Stimulated activated CD4-positive, alpha-beta T cell treated with anti-CD3 and anti-CD28 coated beads, TNF-alpha, amount 100 ng/mL, for 48 hours (primary cell): ENCODE measurements at places on chromosomes 7 and 10.

DNA sequence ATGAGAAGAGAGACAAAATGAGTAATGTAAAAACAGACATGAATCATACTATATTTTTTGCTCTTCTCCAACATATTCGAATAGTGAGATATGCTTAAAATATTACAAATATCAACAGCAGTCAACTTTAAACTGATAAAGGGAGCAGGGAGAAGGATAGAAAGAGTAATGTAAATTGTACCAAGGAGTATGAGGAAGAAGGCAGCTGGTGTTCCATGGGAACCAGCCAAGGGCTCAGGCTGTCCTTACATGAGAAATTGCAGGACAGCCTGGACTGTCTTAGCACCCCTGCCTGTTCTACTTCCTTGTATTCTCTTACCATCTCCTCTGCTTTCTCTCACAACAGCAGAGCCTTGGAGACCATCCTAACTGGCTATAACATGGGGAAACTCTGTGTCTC, 128.7 kb downstream of the TSPAN12 start:
- DNase-seq: no peak

GRCh38 chr10:30562787-30563186, 66.8 kb downstream of the LYZL2 start:
- DNase-seq: peak; percentile 19

DNA sequence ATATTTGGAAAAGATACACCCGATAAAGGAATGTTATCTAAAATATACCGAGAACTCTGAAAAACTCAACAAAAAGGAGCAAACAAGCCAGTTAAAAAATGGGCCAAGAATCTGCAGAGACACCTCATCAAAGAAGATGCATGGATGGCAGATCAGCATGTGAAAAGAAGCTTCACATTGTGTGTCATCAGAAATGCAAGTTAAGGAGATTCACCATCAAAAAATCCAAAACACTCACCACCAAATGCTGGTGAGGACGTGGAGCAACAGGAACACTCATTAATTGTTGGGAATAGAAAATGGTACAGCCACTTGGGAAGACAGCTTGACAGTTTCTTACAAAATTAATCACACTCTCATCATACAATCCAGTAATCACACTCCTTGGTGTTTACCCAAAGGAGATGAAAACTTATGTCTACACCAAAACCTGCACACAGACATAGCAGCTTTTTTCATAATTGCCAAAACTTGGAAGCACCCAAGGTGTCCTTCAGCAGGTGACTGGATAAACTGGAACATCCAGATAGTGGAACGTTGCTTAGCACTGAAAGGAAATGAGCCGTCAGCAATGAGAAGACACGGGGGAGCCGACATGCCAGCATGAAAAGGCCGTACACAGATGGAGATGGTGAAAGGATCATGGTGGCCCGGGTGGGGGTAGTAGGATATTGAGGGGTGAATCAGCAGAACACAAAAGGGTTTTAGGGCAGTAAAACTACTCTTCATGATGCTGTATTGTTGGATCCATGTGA, 27.9 kb upstream of the PWWP2B start:
- DNase-seq: no peak

DNA sequence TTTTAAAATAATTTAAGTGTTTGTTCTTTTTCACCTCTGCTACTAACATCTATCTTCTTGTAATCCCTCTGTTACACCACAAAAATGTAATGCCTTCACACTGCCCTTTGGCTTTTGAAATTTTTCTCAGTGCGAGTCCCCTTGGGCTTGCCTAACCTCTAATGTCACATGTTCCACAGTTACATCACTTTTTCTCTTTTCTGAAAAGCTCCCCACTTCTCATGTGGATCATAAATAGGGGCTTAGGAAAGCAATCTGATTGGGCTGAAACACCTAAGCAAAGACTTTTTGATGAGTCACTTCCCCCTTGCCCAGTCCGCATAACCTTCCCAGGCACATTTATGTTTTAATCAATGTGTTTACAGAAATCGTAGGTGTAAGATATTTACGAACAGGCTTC, 288.2 kb downstream of the IPMK start:
- no peak for DNase-seq

- no peak for DNase-seq
Measured at GRCh38 chr10:20601941-20602461, 295.1 kb downstream of the NEBL start.

GRCh38 chr10:35574924-35575352, 30.2 kb upstream of the GJD4 start:
- no peak for DNase-seq

- DNase-seq: no peak
Measured at GRCh38 chr10:110105873-110106272, 98.1 kb downstream of the ADD3 start.

DNA sequence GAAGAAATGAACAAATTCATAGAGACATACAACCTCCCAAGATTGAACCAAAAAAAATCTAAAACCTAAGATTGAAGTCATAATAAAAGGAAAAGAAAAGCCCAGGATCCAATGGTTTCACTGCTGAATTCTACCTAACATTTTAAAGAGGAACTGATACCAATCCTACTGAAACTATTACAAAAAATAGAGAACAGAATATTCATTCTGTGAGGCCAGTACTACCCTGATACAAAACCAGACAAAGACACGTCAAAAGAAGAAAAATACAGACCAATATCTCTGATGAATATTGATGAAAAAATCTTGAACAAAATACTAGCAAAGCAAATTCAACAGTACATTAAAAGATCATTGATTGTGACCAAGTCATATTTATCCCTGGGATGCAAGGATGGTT, 128.5 kb upstream of the STEAP1 start:
- DNase-seq: no peak

DNA sequence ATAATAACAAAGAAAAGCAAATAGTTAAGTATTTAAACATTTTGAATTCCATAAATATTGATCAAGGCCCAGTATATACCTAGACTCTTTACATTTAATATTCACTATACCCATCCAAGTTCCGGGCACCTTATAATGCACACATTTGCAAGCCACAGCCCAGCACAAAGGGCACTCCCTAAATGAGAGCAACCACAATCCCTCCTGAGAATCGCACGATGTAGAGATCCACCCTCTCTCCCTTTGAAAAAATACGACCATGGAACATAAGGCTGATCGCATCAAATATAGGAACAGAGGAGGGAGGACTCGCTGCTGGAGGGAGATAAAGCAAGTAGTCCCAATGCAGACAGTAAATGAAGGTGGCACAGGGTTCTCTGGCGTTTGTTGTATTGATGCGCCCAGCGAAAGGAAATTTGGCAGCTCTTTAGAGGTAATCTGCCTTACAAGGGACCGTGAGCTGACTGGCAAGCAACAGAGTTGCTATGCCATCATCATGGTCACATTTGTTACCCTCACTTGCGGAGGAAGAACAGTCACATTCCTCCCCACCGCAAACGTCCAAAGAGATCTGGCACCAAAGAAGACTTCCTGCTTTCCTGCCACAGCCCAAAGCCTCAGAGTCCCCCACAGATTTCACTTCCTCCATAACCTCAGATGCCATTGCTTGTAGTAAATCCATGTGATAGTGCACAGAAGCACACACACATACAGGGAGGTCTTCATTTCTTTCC, 16.1 kb upstream of the TAS2R40 start:
- no peak for DNase-seq

- DNase-seq: no peak
Measured at GRCh38 chr10:15043674-15044073, at the start of gene OLAH. OLAH (plus strand) TSS chr10:15043943; CDS start chr10:15047289, 3,346 bp downstream.

- DNase-seq: no peak
Measured at GRCh38 chr7:497946-498655, 21.5 kb downstream of the PDGFA start.

- no peak for DNase-seq
Measured at GRCh38 chr7:148260599-148260998, 330.0 kb upstream of the C7orf33 start.

DNA sequence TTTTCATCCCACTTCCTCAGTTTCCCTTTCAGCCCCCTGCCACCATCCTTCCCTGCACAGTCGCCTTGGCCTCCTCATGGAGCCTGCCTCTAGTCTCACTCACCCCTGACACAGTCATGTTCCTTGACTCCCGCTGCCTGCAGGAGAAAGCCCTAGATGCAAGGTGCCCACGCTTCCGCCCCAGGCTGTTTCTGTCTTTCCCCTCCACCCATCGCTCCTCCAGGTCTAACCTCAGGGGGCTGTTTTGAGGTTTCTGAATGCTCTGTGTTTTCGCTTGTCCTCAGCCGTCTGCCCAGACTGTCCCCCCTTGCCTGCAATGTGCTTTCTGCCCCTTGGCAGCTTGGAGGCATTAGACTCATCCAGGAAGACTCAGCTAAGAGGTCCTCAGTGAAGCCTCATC, 89.9 kb downstream of the EMX2 start:
- DNase-seq: no peak

- DNase-seq: no peak
Measured at GRCh38 chr10:21693418-21693817, 159.4 kb downstream of the MLLT10 start.

DNA sequence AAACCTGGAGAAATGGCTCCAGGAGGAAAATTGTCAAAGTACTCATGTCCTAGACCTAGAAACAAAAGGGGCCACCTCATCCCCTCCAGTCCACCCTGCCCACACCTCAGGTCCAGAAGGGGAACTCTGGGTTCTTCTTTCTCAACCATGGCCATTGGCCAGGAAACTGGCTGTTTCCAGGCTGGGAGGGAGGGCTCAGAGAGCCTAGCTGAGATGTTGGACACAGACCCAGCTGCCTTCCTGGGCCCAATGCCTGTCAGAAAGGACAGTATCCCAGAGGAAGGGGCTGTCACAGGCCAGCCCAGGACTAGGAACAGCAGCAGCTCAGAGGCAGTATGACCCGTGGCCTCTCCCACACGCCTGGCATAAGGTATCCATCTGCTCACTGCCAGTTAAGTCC, 9.6 kb downstream of the GRID1 start:
- DNase-seq: no peak

DNA sequence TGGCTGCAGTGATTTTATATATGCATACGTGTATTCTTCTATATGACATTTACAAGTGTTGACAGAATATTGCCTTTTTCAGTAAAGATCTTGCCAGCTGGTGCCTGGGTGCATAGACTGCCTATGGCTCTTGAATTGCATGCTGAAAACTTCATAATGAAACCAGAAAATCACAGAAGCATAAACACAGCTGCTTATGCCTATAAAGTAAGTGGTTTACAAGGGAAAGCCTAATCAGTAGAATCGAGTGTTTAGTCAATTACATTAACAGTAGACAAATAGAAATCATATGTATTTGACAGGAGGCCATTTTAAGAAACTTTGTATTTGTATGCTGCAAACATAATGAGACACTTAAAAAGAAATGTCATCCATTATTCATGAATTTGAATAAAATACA, 82.5 kb downstream of the TMEM168 start:
- no peak for DNase-seq

DNA sequence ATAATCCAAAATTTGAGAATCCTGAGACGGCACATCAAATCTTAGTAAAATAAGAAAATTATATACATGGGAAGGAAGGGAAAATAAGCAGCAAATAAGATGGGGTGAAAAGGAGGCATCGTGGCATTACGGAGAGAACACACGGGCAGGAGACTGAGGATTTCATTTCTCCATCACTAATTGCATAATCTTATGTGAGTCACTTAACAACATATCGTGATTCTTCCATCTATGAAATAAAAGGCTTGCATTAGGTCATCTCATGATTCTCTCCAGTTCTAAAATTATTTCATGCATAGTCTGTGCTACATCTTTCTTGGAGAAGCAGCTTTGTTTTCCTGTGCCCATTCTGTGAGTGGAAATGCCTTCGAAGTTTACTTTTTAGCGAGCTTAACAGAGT, 288.7 kb downstream of the LRMDA start:
- no peak for DNase-seq

GRCh38 chr10:85861513-85862197, 504.9 kb downstream of the GRID1 start:
- DNase-seq: no peak

- no peak for DNase-seq
Measured at GRCh38 chr7:24995466-24995865, 15.5 kb upstream of the OSBPL3 start.

DNA sequence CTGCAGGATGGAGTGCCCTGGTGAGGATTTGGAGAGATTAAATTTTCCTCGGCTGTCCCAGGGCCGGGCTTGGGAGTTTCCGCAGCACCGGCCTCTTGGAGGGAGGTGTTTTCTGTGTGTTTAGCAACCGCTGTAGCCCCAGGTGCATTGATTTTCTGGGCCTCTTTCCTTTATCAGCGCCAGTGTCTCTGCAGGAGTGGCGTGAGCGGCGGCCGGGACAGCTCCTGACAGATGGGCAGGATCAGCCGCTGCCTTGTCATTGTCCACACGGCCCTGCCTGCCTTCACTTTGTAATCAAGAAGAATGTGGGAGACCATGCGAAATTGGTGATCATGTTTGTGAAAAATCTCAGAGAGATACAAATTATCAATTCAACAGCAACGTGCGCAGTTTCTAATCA, 32.4 kb downstream of the NKX6-2 start:
- DNase-seq: no peak

GRCh38 chr10:16856567-16856966, 39.3 kb upstream of the RSU1 start:
- no peak for DNase-seq

DNA sequence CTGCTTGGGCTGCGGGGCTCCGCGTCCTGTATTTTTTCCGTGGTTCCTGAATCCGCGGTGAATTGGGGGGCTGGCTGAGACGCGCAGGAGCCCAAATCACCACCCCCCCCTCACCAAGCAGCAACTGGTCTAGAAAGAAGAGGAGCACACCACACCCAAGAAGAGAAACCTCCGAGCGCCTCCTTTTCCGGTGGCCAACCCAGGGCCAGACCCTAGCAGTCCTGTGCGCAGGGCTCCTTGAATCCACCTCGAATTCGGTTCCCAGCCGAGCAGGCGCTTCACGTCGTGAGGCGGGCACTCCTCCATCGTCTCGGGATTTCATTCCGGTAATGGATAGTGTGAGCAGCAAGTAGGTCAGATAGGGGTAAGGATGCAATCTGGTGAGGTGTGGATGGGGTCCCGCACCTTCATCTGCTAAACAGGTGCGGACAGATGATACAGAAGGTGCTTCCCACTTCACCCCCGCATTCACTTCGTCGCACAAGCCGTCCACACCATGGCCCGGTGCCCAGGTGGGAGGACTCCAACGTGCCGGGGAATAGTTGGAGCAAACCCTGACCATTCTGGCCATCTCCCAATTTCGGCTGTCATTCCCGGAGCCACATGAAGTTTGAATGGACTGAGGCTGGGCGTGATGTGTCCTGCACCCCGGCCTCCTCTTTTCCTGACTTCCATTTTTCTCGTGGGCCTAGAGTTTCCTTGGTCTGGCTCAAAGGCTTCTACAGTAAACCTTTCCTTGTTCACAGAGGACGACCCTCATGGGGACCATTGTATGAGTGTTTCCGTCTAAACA, 19.8 kb upstream of the ZNF273 start:
- DNase-seq: no peak

DNA sequence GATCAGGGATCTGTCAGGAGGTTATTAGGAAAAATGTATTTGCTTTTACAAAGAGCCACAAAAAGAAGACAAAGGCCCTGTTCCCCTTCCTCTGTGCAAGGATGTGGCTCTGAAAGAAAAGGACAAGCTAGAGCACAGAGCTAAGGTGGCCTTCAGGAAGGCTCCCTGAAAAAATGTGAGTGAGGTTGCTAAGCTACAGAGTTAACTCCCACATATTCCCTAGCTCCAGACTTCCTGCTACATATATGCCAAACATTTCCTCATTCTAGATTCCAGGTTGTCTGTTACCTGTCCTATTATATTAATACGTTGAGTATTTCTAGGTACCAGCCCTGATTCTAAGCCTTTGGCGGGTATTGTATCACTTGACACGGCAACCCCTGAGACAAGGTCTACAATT, 369.0 kb downstream of the PARD3 start:
- DNase-seq: no peak
